ENCODE measurements at places on chromosomes 2 and 18.

DNA sequence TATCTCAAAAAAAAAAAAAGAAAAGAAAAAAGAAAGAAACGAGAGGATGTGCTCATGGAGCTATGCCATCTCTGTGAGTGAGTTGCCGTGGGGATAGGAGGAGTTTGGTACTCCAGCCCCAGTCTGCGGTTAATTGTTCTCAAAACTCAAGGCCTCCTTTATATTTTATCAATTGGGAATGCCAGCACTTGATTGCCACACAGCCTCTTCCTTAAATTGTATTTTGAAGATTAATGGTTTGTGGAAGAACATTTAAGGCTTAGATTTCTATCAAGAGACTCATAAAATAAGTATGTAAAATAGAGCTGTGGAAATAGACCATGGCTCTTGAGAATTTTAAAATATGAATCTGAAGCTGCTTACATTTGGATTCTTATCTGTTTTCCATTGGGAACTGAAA lies 29.8 kb downstream of the KCNE4 start:
- no peak for DNase-seq

DNA sequence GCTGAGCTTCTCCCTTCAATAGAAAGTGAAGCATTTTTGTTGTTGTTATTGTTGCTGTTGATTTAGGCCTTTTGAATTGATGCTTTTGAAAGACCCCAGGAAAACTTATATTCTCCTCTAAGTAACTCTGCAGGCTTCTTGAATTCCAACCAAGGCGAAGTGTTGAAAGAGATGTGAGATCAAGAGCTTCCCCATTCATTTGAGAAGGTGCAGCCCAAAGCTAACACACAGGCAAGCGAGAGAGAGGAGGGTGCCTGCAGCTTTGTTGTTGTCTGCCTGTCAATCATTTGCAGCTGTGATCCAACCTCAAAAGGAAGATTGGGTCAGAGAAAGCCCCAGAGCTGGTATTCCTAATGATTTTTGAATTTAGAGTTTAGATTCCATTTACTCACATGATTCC lies 963.6 kb upstream of the CNTNAP5 start:
- no peak for DNase-seq

GRCh38 chr2:75375646-75376582 lies 176.6 kb upstream of the TACR1 start:
- no peak for DNase-seq

- no peak for DNase-seq
Measured at GRCh38 chr2:55922291-55922907, 1.2 kb downstream of the EFEMP1 start.

DNA sequence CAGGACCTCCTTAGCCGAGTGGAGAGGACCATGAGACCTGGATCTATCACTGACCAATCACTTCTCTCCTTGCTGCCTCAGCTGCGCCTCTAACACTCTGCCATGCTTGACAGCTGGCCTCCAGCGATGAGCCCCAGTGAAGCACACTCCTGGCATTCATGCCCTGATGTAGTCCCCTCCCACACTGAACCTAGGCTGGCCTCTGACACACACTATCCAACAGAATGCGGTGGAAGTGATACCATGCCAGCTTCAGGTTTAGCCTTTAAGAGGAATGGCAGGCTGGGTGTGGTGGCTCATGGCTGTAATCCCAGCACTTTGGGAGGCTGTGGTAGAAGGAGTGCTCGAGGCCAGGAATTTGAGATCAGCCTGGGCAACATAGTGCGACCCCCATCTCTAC lies 73.7 kb upstream of the LAPTM4A start:
- DNase-seq: no peak

DNA sequence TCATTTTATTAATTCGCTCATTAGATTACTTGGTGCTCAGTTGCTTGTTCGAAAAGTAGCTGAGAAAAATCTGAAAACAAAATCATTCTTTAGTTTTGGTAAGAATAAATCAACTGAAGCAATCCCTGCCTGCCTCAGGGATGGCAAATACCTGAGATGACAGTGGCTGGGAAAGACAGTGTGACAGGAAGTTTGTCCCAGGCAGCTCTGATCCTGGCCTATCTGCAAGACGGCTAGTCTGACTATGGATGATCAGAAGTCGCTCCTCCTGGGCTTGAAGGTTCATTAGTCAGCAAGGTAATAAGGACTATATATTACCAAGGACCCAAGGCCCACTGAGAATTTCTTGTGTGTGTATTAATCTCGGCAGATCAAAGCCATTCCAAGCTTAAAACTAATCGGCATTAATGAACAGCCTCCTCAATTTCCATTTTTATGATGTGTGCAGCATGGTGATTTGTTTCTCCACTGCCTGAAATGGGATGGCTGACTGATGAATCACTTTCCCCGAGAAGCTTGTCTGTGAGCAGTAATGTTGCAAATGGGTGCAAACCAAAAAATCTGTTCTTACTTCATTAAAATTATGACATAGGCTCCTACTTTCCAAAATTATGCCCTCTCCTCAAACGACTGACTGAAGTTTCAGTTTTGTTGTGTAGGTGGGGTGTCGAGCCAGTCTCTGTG lies 199.9 kb downstream of the ACTR3 start:
- DNase-seq: no peak

DNA sequence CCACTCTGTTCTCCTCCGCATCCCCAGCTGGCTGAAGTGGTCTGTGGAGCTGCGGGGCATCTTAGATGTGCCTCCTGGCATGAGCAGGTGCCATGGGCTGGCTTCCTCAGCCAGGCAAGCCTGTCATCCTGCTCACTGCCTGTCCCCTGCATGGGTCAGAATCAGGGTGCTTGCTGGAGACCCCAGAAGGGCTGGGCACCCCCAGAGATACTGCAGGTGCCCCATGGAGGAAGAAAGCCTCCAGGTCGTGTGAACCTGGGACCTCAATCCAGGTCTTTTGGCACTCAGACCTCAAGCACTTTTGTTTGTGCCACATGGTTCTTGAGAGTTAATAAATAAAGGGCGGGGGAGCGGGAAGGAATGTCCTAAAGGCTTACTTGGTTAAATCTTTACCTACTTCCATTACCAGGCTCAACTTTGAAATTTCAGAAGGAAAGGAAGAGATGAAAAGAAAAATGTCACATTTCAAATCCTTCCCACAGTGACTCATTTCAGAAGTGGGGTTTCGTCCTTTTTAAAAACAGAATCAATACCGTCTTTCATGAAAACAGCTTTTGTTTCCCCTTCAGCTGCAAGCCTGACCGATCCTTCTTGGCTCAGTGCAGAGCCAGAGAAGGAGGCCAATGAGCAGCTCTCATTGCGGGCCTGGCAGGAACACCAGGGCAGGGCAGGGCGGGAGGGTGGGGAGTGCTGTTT lies 69.9 kb downstream of the RHOB start:
- DNase-seq: no peak

- DNase-seq: no peak
Measured at GRCh38 chr2:241776336-241777169, at the start of gene GAL3ST2. Gene GAL3ST2, plus strand, starts transcription at chr2:241776822. Its CDS starts 134 bp downstream, at chr2:241776956.

DNA sequence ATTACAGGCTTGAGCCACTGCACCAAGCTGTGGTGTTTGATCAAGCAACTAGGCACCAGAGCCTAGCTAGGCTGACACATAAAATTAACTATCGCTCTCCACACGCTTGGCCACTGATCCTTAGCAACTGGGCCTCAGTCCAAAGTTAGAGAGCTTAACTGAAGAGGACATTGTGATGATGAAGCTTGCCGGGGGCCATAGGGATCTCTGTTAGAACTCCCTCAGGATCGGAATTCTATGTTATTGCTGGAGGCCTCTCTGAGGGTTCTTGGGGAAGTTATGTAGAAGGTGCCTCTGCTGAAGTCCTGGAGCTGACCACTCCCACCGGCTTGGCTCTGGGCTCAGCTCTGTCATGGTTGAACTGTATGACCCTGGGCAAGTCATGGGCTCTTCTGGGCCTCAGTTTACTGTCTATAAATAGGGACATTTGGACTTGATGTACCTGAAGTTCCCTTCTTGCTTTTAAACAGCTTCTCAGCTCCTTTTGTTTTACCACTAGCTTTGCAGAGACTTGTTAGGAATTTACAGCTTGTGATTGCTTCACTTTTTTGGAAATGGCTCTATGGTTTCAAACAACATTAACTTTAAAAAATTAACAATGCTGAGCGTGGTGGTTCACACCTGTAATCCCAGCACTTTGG lies 44.1 kb downstream of the GATA6 start:
- no peak for DNase-seq

All from stimulated activated CD8-positive, alpha-beta memory T cell treated with anti-CD3 and anti-CD28 coated beads, Interleukin-4, amount 100 ng/mL, for 4 hours (primary cell).